ENCODE measurements at places on chromosomes 7 and 10.

GRCh38 chr7:7757576-7757975 lies 39.2 kb upstream of the RPA3 start:
- no peak for DNase-seq

- no peak for DNase-seq
Measured at GRCh38 chr7:110307776-110308175, 783.2 kb upstream of the LRRN3 start.

DNA sequence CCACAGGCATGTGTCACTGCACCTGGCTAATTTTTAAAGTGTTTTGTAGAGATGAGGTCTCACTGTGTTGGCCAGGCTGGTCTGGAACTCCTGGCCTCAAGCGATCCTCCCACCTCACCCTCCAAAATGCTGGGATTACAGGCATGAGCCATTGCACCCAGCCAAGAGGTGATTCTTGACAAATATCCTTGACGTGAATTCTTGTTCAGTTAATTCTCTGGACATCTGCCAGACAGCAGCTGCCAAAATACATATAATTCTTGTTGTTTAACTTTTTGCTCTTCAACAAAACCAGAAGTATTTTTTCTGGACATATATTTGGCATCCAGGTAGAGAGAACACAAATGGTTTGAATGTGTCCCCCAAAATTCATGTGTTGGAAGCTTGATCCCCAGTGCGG lies 3.2 kb downstream of the ACADSB start:
- DNase-seq, result no peak

GRCh38 chr7:69309601-69310000 lies 288.7 kb upstream of the AUTS2 start:
- DNase-seq, result no peak

- DNase-seq, result no peak
Measured at GRCh38 chr10:64174666-64175255, 653.6 kb downstream of the REEP3 start.

DNA sequence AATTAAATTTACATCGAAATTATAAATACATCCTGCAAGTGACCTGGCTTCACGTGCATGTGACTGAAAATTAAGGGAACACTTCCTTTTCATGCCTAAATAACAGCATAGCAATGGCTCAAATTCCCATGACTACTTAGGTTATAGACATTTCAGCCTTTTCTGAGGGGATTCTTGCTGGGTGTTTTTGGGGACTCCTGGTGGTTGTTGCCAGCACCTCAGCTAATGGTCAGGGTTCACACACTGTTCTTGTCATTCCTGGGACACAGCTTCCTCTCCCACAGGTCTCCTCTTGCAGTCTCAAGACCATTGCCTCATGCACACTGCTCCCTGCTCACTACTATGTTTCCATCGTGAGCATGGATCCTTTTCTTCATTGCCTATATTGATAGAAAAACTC lies 148.9 kb upstream of the GLI3 start:
- no peak for DNase-seq

GRCh38 chr7:138097064-138097741 lies 20.9 kb downstream of the AKR1D1 start:
- no peak for DNase-seq

GRCh38 chr7:35253710-35254495 lies at the start of gene TBX20:
Gene TBX20 (minus strand): TSS chr7:35254100. CDS start chr7:35253620, 480 bp downstream.
- DNase-seq, result no peak

DNA sequence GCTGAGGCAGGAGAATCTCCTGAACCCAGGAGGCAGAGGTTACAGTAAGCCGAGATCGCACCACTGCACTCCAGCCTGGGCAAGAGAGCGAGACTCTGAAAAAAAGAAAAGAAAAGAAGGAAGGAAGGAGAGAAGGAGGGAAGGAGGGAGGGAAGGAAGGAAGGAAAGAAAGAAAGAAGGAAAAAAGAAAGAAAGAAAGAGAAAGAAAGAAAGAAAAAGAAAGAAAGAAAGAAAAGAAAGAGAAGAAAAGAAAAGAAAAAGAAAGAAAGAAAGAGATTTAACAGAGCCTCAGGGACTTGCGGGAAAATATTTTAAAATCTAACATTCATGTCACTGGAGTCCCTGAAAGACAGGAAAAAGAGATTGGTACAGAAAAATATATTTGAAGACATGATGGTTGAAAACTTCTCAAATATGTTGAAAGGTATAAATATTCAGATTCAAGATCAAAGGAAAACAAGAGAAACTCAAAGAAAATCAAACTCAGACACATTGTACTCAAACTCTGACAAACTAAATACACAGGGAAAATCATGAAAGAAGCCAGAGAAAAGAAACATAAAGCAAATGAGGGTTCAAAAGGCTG lies 25.3 kb upstream of the DNAAF5 start:
- DNase-seq, result no peak

DNA sequence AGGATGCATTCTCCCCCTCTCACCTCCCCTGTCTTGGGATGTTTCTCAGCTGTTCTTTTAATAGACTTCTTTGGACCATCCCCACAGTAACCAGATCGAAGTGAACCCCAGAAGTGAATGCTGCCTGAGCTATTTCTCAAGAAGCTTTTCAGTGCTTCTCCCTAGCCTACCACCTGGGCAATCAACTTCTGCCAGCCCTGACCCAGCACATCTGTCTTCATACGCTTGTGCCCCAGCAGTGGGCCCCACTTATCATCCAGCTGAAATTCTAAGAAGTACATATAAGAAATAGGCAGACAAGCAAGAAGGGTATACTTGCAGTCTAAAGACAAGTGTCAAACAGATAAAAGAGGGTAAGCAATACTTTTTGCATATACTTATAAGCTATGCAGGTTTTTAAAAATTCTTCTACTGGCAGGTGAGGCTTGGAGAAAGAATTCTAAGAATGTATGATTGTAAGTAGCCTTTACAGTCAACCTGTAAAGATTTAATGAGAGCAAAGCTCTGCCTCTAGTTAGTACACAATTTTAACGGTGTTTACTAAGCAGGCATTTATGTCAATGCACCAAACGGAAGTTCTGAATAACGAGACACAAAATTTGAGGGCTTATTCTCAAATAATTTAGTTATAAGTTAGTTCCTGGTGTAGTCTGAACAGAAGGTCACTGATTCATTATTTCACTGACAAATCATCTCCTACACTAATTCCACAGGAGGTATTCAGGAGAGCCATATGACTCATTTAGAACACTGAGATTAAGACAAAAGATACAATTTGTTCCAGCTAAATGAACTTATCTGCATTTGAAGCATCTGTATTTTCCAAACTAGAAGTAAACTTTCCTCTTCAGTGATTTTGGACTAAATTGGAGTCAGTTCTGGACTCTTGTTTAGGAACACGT lies 83.3 kb downstream of the RNLS start:
- DNase-seq, result no peak

DNA sequence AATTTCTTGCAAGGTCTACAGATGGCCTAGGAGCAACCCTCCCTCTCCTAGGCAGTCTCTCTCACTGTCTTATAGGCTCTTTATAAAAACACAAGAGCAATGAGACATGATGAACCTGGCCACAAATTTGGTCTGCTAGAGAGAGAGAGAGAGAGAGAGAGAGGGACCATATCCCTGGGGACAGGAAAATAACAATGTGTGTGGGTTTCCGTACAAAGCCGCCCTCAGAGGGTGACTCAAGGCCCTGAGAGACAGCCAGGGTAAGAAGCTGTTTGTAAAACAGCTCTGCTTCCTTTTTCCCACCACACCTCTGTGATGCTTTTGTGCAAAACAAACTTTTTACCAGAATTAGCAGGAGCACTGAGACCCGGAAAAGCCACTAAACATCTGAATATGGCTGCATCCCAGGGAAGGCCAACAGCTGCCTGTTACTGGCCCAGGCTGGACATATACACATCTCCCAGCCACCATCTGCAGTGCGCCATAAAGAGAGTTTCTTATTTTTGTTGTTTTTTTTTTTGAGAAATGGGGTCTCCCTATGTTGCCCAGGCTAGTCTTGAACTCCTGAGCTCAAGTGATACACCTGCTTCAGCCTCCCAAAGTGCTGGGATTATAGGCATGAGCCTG lies 18.4 kb downstream of the GIMAP5 start:
- no peak for DNase-seq

GRCh38 chr10:91206427-91206826 lies 14.0 kb upstream of the PCGF5 start:
- no peak for DNase-seq

- no peak for DNase-seq
Measured at GRCh38 chr10:110529596-110530011, 31.9 kb downstream of the DUSP5 start.

- DNase-seq, result no peak
Measured at GRCh38 chr7:66669496-66669895, 40.8 kb downstream of the KCTD7 start.

GRCh38 chr10:52652431-52653262 lies 119.9 kb downstream of the MBL2 start:
- DNase-seq, result no peak

GRCh38 chr7:137760111-137760510 lies 86.7 kb downstream of the DGKI start:
- peak; percentile 86 for DNase-seq

- DNase-seq, result no peak
Measured at GRCh38 chr10:28906415-28906814, 229.1 kb downstream of the BAMBI start.

DNA sequence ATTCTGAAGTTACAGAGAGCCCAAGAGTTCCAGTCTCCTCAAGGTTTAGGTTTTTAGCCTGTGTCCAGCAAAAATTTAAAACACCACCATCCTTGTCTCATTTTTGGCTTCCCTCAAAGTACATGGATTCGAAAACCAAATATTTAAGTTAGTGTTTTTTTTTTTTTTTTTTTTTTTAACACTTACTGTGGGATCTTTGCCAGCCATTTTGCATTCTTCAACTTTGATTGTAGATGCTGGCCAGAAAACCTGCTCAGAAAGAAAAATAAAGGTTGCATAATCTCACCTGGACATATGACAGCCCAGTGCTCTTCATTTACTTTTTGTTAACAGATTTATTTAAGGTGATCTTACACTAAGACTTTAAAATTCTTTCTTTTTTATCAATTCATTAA lies 91.6 kb downstream of the SEMA3C start:
- no peak for DNase-seq

GRCh38 chr10:93160829-93161228 lies 87.1 kb downstream of the CYP26A1 start:
- DNase-seq, result no peak

- DNase-seq, result no peak
Measured at GRCh38 chr7:117077658-117078057, 124.4 kb downstream of the ST7 start.

DNA sequence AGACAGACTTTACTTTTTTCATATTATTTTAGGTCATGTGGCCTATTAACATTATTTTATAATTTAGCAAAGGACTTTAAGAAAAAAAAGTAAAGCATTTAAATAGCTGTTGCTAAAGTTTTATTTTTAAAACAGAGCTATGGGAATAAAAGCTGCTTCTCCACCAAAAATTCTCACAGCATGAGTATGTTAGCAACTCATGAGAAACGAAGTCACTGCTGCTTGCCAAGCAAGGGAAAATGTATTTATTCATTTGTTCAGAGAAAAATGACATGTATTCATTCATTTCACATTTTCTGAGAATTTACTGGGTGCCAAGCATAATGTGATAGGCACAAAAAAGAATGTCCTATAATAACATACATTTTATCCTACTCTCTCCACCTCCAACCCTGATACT lies 5.1 kb downstream of the LRRC72 start:
- DNase-seq, result no peak

- no peak for DNase-seq
Measured at GRCh38 chr10:31101123-31101522, 69.5 kb upstream of the ZNF438 start.

DNA sequence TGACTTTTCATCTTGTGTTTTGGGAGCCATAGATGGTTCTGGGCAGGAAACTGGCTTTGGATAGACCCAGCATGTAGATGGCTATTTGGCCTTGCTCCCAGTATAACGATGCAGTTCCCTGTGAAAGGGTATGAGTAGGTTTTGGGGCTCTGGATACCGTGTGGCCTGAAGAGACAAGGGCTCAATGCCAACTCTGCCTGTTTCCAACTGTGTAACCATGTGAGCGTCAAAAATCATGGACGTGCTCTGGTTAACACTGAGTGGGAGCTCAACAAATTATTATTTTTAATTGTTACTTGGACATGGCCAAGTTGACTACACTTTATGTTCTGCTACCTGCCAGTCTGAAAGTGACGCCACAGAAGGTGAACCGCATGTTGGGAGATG lies 41.8 kb downstream of the EGFR start:
- no peak for DNase-seq

DNA sequence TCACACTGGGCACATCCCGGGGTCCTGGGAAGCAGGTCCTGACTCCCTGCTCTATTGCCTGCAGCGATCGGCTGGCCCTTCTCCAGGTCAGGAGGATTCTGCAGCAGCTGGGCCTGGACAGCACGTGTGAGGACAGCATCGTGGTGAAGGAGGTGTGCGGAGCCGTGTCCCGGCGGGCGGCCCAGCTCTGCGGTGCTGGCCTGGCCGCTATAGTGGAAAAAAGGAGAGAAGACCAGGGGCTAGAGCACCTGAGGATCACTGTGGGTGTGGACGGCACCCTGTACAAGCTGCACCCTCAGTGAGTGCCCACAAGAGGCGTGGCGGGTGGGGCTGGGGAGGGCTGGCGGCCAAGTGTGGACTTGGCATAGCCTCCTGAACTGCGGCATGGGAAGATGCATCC lies 12.8 kb upstream of the HK1 start:
- no peak for DNase-seq

DNA sequence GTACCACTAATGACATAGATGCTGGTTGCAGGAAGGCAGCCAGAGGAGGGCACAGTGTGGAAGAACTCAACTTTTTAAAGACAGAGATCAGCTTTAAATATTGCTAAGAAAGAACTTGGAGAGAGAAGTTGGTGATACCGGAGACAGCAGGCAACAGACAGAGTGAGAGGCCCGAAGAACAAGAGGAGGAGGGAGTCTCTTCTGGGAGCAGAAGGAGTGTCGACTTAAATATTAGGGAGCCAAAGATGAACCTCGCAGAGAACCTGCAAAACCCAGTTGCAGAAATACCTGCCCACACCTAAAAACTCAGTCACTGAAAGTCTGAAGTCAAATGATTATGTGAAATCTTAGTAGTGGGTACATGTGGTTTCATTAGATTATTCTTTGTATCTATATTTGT lies 3.4 kb upstream of the WDR86 start:
- DNase-seq, result no peak

DNA sequence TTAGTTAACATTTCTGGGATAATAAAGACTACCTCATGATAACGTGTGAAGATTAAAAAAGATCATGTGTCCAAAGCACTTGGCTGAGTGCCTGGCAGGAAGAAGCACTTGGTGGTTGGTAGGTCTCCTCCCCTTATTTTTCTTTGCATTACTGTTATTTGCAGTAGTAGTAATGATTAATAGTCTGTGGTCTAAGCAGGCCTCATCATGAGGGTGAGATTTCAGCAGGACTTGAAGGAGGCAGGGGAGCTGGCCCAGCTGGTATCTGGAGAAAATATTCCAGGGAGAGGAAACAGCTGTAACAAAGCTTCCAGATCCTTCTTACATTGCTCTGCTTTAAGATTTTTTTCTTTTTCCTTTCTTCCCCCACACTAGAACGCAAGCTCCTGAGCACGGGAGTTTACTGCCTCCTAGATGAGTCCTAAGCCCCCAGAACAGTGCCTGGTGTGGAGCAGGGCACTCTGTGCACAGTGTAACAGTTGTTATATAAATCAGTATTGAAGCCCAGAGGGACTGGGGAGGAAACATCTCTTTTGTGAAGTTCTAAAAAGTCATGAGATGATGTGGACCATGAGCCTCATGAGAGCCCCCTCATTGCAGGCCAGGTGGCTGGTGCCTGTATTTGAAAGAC lies 31.1 kb upstream of the RHEB start:
- no peak for DNase-seq

GRCh38 chr7:122305475-122306319 lies 1.1 kb upstream of the FEZF1 start:
- DNase-seq, result no peak

- DNase-seq, result no peak
Measured at GRCh38 chr7:127844165-127844564, 187.1 kb downstream of the LRRC4 start.

All from posterior cingulate gyrus (tissue), 11 donors.